CD4-positive, alpha-beta T cell treated with Interferon alpha-2 for 1 hour (primary cell): ENCODE measurements at places on chromosomes 12 and 14.

GRCh38 chr12:94460616-94460959 is 921 bp upstream of the CEP83 start:
- no peak for DNase-seq

DNA sequence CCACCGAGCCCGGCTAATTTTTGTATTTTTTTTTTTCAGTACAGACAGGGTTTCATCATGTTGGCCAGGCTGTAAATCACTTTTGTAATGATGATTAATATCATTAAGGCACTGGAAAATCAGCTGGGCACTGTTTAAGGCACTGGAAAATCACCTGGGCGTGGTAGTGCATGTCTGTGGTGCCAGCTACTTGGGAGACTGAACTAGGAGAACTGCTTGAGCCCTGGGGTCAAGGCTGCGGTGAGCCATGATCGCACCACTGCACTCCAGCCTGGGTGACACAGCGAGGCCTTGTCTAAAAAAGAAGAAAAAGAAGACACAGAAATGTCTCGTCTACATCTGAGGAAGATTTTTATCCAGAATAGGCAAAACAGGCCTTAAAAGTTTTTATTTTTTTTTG is 12.7 kb downstream of the SLC11A2 start:
- no peak for DNase-seq

DNA sequence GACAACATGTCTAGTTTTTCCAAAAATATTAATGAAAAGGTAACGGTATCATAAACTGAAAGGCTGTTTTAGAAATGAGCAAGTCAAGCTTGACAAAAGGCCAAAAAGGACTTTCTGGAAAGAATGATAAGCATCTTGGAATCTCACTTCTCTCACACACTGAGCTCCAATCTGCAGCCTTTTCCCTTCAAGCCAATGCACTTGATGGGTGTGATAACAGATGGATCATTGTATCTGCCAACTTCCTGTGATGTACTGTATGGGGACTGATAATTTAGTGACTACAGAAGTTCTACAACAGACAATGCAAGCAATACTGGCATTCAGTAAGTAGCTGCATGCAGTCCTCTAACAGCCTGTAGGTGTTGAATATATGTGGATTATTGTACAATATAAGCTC is 147.1 kb downstream of the MED13L start:
- no peak for DNase-seq

GRCh38 chr14:50773632-50774541 is 57.1 kb downstream of the NIN start:
- no peak for DNase-seq

DNA sequence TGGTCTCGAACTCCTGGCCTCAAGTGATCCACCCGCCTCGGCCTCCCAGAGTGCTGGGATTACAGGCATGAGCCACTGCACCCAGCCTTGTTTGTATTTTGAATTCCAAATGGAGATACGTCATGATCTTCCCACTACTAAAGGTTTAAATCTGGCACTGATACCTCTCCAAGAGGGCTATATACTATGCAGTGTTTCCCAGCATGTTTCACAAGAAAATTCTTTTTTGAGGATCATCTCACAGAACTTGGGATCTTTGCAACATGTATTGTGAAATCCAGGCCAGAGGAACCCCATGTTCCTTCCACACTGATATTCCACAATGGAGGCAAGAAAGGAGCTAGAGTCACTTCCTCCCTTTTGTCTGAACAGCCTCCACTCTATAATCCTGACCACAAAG is 112.7 kb downstream of the NT5DC3 start:
- no peak for DNase-seq

GRCh38 chr12:72146495-72146894 is 125.7 kb upstream of the TRHDE start:
- no peak for DNase-seq

DNA sequence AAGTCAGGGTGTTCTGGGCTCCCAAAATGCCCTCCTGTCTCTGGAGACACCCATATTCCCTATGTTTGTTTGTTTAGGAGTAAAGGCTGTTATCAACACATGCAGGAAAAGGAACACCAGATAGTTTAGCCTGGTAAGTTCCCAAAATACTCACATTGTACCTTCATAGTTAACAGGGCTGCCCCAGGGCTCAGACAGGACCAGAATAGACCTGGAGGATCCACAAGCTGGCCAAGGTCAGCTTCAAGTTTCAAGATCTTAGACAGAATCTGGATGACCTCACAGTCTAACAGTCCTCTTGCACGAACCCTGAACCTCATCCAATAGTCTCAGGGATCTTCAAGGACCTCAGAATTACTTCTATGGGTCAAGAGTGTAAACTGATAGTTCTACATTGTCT is 18.1 kb upstream of the HSP90B1 start:
- no peak for DNase-seq

DNA sequence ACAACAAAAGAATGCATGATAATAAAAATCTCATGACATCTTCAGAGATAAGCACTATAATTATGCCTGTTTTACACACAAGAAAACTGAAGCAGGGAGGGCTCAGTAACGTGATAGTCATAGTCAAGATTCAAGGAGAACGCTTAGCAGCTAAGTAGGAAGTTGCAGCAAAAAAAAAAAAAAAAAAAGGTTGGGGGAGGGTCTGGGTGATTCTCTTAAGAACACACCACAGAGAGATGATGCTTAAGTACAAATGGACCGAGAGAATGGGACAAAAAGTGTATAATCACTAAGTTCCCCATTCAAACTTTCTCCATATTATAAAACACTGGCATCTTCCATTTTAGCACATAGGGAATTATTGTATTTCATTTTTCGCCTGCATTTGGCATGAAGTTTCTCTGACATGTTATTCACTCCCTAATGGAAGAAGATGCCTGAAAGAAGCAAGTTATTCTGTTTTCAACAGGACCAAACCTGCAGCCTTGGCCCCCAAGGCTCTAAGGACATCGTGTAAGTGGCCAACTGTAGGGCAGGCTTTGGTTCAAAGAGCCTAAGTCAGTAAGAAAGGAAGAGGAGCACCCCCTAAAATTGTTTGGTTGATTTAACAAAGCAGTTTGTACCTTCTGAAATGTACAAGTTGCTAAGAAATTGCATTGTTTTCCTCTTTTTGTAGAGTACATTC is 142.9 kb upstream of the TMPO start:
- DNase-seq = no peak

DNA sequence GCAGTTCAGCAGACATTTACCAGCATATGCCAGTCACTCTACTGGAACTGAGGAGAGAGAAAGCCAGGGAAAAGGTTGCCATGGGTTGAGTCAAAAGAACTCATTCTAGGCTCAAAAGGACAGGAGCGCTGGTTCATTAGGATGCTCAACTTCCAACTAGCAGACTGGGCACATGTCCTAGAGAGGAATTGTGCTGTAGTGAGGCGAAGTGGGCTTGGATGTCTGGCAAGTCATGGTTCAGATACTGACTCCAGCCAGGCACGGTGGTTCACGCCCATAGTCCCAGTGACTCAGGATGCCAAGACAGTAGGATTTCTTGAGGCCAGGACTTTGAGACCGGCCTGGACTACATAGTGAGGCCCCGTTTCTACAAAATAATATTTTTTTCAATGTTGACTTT is 281.5 kb downstream of the CACNA1C start:
- DNase-seq = no peak

DNA sequence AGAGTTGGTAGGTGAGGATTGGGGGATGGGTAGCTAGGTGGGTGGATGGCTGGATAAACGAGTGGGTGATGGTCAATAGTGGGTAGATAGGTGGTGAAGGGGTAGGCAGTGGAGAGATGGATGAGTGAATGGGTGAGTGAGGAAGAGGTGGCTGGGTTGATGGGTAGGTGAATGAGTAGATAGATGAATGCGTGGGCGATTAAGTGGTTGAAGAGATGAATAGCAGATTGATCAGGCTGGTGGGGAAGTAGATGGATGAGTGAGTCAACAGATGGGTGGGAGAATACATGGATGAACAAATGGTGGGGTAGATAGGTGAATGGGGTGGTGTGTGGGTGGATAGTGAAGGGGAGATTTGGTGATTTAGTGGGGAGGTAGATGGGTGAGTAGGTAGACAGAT is 51.1 kb downstream of the SYNE3 start:
- no peak for DNase-seq

DNA sequence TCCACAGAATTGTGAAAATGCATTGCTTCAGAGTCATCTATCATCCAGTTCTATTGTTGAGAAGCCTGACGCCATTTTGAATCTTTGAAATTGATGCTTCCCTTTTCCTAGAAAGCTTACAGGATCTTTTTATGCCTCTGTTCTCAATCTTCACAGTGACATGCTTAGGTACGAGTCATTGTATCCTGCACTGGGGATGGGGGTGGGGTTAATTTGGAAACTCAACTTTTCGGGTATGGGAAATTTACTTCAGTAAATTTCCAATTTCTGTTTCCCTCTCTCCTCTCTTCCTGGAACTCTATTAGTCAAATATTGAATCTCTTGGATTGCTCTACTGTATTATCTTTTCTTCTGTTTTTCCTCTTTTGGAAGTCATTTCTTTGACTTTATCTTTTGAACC is 24.5 kb downstream of the RNASE10 start:
- DNase-seq = no peak

GRCh38 chr12:49367381-49368239 is at the start of gene SPATS2:
Gene SPATS2 (plus strand): TSS chr12:49367462. CDS start chr12:49461013, 93,551 bp downstream.
- no peak for DNase-seq

DNA sequence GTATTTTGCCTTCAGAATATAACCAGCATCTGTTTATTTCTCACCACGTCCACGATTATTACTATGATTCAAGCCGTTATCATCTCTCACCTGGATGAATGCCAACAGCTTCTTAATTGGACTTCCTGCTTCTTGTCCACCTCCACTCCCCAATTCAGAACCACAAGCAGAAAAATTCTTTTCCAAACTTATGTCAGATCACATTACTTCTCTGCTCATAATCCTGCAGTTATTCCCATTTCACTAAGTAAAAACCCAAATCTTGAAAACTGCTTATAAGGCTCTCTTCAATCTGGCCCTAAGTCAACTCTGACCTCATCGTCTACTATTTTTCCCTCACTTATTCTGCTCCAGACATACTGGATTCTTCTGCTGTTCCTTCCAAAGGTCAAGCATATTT is 2.0 kb downstream of the CRY1 start:
- DNase-seq = no peak

DNA sequence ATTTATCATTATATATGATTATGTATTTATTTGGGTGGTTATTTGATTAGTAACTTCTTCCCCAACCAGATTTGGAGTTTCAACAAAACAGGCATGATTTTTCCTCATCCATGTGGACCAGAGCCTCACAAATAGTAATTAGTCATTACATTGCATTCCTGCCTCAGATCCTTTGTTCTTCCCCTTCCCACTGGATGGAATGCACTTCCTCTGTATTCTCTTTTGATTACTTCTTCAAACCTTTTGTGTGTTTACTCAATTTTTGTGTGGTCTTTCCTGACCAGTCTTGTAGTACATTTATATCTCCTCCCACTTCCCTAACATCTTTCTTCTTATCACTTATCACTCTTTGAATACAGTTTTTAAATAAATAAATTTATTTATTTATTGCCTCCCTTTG is 15.5 kb downstream of the SYT1 start:
- DNase-seq = no peak

- DNase-seq = no peak
Measured at GRCh38 chr12:64876388-64877071, 52.1 kb downstream of the TBC1D30 start.

DNA sequence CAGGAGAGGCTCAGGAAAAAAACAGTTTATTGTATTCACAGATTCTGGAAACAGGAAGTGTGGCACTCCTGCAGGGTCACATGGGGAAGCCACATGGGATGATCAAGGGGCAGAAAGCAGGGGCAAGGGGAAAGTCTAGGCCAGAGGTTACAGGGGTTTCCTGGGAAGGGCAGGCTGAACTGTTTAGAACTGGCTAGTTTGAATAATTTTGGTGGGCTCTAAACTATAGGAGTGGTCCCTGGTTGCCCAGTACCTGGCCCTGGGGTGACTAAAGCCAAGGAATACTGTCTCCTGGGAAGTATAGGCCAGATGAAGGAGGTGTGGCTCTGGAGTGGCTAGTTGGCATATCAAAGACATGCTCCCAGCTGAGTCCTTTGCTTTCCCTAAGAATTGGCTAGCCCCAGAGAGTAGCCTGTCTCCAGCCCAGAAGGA is 169.2 kb downstream of the SLC41A2 start:
- DNase-seq = no peak

DNA sequence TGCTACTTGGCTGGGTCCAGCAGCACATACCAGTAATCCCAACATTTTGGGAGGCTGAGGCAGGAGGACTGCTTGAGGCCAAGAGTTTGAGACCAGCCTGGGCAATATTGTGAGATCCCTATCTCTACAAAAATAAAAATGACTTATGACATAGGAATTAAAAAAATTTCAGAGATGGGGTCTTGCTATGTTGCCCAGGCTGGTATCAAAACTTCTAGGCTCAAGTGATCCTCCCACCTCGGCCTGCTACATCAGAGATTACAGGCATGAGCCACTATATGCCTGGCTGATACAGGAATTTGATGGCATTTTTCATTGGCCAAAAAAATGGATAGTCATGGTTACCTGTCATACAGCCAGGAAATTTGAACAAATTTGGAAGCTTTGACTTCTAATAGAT is 54.6 kb downstream of the ZC3H14 start:
- DNase-seq = no peak

DNA sequence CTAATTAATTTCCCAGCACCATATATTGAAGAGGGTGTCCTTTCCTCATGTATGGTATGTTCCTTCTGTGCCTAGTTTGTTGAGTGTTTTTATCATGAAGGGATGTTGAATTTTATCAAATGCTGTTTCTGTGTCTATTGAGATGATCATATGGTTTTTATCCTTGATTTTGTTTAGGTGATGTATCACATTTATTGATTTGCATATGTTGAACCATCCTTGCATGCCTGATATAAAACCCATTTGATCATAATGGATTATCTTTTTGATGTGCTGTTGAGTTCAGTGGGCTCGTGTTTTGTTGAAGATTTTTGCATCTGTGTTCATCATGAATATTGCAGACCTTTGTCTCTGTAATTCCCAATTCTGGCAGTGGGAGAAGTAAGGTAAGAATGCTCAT is 44.6 kb downstream of the RASSF8 start:
- no peak for DNase-seq

- no peak for DNase-seq
Measured at GRCh38 chr12:128813392-128813791, 10.4 kb downstream of the SLC15A4 start.

- DNase-seq = no peak
Measured at GRCh38 chr12:93297032-93297431, 80.7 kb upstream of the NUDT4 start.
